CD4-positive, alpha-beta T cell treated with Interleukin-17A for 4 hours (primary cell): ENCODE measurements at places on chromosomes 2 and 18.
A peak's percentile ranks its signal among the peaks of the same experiment; 100 is the strongest.

DNA sequence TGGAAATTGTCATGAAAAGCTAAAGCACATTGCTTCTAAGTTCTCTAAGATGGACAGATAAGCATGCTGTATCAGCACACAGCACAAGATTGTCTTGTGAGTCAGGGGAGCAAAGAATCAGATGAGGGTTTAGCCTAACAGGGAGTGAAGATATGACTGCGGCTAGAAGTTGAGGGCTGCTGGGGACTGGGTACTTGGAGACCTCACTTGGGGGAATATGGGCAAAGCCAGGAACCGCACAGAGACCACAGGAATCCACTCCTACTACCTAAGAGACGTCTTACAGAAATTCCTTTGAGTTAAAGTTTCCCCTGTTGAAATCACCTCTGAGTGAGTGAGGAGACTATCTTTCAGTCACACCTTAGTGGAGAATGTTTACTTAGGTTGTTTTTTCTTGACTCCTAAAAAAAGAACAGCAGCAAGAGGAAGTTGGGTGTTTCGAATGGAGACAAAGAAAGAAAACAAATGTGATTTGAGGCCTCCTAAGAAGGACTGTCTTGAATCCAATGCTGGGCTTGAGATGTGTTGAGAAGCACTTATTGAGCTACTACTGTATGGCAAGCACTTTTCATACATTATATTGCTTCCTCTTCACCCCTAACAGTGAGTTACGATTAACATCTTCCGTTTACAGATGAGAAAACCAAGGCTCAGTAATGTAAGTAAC lies 100.7 kb downstream of the ANKRD44 start:
- peak; percentile 48 for DNase-seq

GRCh38 chr2:206855585-206856433 lies 83.5 kb upstream of the CPO start:
- no peak for DNase-seq

GRCh38 chr2:77796397-77796796 lies 274.2 kb upstream of the LRRTM4 start:
- DNase-seq = no peak

- no peak for DNase-seq
Observed at GRCh38 chr2:42770288-42771131, 6.6 kb upstream of the OXER1 start.

DNA sequence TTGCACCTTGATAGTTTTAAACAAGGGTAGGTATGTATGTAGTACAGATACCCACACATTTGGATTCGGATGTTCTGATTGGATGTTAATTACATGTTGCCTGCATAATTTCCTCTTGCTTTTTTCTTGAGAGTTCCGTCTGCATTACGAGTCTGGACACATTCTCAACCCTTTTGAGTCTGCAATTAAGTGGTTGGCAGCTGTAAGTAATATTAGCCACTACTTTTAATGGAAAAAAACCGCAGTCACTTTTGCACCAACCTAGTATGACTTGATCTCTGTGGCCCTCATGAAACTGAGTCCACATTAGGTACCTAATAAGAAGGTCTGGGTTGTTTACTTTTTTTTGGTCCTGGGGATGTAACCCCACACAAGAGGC lies 217.3 kb downstream of the VAPA start:
- DNase-seq = no peak

DNA sequence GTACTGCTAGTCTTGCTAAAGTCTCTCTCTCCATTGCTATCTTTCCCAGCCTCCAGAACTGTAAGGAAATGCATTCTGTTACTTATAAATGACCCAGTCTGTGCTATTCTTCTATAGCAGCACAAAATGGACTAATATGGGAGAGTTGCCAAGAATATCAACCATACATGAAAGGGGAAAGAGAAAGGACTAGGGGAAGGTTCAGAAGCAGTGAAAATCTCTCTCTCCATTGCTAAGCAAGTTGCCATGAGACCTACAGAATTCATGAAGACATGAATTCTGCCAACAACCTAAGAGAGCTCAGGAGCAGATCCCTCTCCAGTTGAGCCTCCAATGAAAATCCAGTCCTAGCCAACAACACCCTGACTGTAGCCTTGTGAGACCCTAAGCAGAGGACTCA lies 3.6 kb upstream of the TRABD2A start:
- DNase-seq = no peak
